Stimulated activated CD4-positive, alpha-beta T cell treated with anti-CD3 and anti-CD28 coated beads, Interleukin-15, amount 100 ng/mL, for 24 hours (primary cell): ENCODE measurements at places on chromosomes 2 and 18.

GRCh38 chr18:36465970-36466369, 168.5 kb downstream of the FHOD3 start:
- no peak for DNase-seq

GRCh38 chr18:9561759-9562158, 52.6 kb downstream of the PPP4R1 start:
- no peak for DNase-seq

DNA sequence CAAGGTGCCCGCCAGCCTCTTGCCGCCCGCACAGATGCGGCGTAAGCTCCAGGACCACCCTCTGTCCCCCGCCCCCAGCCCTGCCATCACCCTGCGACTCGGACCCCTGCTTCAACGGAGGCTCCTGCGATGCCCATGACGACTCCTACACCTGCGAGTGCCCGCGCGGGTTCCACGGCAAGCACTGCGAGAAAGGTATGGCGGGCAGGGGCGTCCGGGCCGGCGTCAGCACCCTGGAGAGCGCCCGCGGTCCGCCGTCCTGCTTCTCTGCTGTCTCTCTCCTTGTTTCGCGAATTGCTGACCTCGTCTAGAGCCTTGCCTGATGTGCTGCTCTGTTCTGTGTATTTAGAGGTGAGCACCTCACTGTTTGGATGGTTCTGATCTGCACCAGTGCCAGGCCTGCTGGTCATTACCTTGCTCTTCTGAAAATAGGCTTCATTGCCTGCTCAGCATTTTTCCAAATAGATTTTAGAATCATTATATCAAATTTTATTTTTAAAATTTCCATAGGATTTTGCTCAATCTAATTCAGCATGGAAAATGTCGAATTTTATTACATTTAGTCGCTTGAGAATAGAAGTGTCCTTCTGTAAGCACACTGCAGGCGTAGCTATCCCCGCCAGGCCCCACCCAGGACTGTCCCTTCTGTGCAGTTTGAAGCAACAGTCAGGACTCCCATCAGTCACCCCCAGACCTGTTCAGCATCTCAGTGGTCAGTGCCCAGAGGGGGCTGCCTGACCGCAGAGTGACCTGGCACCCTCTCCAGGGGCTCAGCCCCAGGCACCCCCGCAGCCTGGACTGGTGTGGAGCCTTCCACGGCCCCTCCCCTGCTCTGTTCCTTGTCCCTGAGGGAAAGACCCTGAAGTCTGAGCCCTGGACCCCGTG, 51.6 kb downstream of the SNED1 start:
- no peak for DNase-seq

GRCh38 chr2:136107051-136108033, 10.6 kb downstream of the CXCR4 start:
- DNase-seq = no peak

DNA sequence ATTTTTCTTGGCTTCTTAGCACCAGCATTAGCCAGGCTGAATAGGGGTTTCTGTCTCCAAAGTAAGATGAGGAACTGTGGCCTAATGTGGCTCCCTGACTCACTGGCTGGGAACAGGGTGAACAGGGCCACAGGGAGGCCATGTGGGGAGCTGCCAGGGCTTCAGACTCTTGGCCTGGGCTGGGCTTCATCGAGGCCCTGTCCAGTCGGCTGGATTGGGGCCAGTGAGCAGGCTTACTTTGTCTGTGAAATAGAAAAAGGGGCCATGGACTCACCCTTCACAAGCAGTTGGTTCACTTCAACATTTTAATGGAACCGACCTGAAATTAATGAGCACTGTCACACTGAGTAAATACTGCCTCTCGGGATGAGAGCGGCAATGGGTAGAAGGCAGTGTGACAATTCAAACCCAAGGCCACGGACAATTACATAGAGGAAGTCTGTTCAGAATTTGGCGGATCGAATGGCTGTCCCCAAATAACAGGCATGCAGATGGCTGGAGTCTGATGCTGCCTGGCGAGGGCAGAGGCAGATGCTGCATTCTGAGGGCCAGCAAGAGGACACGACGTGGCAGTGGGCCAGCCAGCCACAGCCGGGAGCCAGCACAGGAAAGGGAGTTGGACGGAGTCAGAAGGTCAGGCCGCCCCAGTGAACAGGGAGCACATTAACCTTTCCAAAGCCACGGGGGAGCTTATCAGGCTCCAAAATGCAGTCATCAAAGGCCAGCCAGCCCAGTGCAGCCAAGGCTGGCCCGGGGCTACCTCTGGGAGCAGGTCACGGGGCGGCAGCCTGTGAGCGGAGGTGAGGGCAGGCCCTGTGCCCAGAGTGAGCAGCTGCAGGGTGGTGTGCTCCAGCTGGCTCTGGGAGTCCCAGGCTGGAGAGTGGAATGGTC, 146.6 kb upstream of the REV1 start:
- no peak for DNase-seq

DNA sequence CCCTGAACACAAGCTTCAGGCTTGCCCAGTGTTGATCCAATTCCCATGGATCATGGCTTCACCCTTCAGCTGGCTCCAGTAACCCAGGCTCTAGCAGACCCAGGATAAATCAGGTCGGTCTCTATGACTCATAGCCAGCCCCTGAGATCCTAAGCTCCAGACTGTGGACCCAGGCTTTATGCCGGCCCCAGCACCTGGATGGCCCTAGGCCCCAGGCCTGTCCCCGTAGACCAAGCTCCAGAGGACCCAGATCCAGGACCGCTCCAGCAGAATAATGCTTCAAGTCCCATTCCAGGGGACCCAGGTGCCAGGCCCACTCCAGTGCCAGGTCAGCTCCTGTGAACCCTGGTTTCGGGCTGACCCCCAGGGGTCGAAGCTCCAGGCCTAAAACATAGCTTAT, 1589.9 kb upstream of the DDX18 start:
- DNase-seq = no peak

DNA sequence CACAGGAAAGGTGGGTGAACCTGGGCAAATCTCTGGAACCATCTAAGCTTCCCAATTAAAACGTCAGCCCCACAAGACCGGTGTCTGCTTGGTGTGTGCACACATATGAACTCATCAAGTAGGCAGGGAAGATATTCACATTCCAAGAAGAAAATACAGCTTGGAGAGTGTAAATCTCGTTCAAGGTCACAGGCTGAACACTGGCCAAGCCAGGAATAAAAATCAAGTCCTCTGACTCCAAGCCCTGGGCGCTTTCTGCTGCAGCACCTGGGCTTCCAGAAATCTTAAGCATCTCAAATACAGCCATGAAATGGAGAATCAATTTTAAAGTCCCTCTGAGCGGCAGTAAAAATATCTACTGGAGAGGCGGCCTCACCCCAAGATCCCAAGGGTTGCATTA, 150.9 kb downstream of the TWIST2 start:
- no peak for DNase-seq

DNA sequence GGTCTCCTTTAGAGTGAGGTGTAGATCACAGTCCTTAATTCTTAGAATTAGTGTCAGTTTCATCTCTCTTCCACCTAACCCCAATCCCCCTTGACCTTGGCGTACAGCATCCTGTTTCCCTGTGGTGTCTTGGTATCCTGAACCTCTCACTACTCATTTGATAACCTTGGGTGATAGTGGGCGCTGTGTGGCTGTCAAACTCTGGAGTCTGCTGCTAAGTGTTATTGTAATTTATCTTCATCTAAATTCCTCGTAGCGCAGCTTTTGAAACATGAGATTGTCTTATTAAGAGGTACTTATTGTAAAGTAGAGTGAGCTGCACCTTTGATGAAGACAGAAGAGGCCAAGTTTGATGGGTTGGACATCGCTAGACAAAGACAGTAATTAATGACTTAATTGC, 222.6 kb upstream of the SPRED2 start:
- DNase-seq = no peak

GRCh38 chr2:20538308-20539132, 91.6 kb downstream of the RHOB start:
- no peak for DNase-seq

GRCh38 chr2:113842919-113843736, 46.8 kb upstream of the ACTR3 start:
- no peak for DNase-seq

DNA sequence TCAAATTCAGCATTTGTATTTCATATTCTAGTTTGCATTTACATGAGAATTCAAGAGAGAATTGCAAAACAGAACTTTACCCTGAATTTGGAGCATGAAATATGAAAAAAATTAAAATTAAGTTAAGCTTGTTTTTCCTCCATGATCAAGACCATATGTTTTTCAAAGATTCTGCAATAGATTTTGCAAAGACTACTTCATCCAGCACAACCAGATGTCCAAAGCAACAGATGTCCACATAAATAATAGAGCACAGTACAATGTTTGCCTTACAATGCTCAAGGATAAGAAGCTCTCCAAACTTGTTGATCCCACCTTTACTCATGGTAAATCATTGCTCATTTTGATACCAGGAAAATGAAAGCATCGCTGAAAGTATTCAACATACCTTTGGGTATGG, 25.6 kb downstream of the FAP start:
- DNase-seq = no peak

DNA sequence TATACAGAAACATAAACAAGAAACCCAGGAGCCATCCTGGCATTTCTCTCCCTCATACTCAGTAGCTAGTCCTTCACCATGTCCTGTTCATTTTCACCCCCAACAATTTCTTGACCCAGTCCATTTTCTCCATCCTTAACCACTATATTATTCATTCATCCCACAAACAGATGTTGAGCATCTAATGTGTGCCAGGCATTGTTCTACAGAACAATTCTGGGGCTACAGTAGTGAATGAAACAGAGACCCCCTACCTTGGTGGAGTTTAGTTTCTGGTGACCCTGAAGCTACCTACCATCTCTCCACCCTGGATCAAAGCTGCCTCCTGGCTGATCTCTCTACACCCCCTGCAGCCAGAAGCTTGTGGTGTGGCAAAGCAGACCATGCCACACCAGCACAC, 27.5 kb upstream of the BZW1 start:
- no peak for DNase-seq

GRCh38 chr2:179814050-179814449, 47.4 kb downstream of the ZNF385B start:
- DNase-seq = no peak

DNA sequence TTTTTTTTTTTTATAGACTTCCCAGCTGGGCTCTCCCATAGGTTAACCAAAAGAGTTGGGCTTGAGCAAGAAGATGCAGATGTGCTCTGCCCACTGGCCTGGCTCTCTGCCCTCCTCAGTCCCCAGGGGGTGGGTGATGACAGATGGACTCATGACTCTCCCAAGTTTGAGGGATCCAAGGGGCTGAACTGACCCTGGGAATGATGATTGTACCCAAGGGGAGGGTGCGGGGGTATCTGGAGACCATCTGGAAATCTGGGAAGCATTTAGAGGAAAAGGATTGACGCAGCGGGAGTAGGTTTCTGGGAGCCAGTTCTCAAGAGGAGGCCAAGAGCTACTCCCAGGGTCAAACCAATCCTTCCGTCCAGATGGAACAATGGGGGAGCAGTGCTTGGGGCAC, 330.8 kb downstream of the CYP26B1 start:
- DNase-seq = no peak

GRCh38 chr2:207223051-207223450, 57.3 kb upstream of the KLF7 start:
- DNase-seq = peak; percentile 53

- no peak for DNase-seq
These were observed 124.3 kb downstream of the GLI2 start for GRCh38 chr2:120859814-120860578.

DNA sequence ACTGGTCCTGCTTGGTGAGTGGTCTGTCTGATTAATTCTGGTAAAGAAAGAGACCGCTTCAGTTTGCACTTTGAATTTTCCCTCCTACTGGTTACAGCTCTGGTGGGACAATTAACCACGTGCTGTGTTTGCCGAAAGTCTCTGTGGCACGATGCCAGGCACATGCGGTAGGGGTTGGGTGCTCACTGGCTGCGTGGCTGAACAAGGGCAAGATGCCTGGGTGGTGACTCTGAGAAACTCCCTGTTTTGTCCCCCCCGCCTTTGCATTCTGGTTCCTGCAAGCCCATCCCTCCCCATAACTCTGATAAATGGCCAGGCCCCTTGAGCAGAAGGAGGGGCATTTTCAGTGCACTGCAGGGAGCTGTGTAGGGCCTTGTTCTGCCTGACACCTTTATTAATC, 206.1 kb downstream of the TFCP2L1 start:
- no peak for DNase-seq

GRCh38 chr18:24930971-24931370, 421.0 kb downstream of the ZNF521 start:
- DNase-seq = no peak

- DNase-seq = no peak
These were observed 396.9 kb downstream of the DLGAP1 start for GRCh38 chr18:4058179-4058578.

DNA sequence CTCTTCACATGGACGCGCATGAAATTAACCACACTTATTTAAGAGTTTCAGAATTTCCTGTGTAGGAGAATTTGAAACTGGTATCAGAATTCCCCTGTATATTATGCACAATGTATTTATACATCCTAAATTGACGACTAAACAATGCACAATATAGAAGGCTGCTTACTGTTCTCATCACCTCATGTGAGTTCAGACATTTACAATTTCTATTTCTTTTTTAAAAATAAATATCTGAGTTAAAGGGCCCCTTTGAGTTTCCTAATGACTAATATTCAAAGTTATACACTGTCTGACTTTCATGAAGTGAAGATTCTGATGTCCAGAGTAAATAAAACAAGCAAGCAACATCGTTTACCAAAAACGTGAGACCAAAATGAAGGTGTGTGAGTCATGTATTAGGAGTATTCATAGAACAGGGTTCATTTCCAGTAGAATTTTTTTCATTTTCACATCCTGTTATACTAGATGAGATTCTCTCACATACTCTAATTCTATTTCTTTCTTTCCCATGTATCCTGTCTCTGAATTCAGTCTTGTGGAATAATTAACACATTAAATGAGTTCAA, 406.2 kb downstream of the NUP35 start:
- no peak for DNase-seq

DNA sequence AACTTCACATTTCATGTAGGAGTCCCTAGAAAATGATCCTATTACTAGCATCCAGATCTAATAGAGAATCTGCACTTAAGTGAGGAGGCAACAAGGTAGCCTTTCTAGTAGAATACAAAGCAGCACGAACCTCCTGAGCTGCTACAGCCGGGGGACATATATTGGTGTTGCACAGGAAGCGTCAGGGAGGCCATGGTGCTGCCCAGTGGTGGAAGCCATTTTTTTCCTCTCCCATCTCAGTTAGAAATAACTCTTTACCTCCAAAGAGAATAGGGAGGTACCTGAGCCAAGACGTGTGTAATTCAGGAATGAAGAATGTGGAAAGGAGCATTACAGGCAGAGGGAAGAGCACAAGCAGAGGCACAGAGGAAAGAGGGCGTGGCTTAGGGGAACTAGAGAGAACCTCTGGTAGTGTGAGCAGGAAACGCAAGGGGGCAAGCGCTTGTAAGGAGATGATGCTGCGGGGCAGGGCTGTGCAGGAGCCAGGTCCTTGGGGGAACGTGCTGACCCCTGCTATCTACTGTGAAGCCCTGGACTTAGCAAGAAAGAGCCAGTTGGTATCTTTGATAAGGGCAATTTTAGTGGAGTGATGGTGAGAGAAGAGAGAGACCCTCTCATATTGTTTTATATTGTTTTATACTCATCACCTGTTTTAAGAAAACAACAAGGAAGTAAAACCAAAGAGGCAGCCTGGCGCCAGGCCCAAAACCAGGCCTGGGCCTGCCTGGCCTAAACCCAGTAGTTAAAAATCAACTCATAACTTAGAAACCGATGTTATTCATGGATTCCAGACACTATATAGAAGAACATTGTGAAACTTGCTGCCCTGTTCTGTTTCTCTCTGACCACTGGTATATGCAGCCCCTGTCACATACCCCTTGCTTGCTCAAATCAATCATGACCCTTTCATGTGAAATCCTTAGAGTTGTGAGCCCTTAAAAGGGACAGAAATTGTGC, 50.0 kb upstream of the TTC39C start:
- DNase-seq = peak; percentile 58
